NCI-H510A (cell line): ENCODE measurements at places on chromosomes 7 and 10.

DNA sequence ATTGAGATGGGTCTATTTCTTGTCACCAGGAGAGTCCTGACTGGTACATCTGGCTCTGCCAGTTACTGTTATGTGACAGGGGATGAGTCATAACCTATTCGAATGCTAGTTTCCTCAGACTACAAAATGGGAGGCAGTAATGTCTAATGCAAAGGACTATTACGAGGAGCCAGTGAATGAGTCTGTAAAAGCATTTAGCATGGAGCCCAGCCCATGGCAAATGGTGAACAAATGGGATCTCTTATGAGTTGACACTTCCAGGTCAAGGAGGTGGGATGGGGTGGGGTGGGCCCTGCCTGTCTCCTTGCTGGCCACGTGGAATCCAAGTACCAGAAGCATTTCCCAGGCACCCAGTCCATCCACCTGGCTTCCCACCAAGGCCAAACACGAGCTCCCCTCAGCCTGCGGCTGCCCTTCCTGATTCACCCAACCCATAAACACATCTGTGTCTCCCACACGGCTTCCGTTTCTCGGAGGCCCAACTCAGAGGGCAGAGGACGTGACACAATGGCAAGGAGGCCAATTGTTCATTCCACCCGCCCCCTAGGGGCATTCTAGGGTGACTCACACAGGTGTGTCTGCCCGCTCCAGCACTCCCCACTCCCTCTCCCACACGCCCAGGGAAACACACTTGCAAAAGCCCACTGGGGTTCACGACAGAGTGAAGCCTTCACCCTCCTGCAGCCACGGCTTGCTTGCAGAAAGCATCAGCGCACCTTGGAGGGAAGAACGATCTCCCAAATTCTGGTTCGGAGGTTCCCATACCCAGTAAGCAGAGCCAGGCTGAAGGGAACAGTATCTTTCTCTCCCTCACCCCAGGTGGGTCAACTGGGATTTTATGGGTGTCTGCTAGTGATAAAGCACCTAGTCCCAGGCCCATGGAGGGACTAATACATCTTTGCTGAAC, 109.8 kb downstream of the SH3PXD2A start:
- no peak for DNase-seq

DNA sequence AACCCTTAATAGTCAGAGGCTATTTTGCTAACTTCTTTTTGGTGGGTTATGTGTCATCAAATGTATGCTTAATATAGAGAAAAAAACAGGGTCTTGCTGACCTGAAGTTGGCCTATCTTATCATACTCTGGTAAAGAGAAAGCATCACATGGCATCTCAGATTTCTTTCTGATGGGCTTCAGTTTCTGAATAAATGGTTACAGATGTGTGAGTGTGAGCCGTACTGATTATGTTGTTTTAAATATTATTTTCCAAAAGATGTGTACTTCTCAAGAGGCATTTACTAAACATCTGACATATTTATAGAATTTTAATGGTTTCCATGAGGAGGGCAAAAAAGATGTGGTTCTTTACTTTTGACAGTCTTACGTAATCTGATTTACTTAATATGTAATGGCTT, 28.4 kb downstream of the BBS9 start:
- DNase-seq: no peak

GRCh38 chr10:17465328-17466125, 11.1 kb upstream of the ST8SIA6 start:
- DNase-seq: no peak

- no peak for DNase-seq
Observed at GRCh38 chr10:72702868-72703581, 11.1 kb downstream of the MCU start.

DNA sequence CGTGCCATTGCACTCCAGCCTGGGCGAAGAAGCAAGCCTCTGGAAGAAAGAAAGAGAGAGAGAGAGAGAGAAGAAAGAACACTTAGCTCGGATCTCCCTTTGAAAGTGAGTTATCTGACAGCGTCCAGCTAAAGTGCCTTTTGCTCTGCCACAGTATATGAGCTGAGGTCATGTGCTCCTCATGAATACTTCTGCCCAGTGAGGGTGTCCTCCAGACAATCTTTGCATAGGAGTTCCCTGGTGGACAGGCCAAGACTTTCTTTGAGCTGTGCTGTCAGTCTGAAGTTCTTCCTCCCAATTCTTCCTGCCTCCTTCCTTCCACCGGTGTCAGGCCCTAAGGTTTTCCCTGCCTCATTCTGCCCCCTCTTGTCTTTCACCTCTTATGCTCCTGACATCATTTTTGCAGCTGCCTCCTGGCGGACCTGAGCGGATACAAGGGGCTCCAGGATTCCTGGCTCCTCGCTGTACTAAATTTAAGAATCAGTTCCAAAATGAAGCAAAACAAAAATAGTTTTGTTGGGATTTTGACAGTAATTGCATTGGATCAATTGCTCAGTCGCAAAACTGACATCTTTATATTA, 31.9 kb downstream of the XRCC2 start:
- DNase-seq: no peak

- DNase-seq: no peak
Observed at GRCh38 chr7:93231259-93231658, 907 bp upstream of the VPS50 start.

- DNase-seq: no peak
Observed at GRCh38 chr7:157738066-157738460, 401.3 kb downstream of the DNAJB6 start.

GRCh38 chr7:23347033-23347681, 48.0 kb downstream of the MALSU1 start:
- DNase-seq: no peak

DNA sequence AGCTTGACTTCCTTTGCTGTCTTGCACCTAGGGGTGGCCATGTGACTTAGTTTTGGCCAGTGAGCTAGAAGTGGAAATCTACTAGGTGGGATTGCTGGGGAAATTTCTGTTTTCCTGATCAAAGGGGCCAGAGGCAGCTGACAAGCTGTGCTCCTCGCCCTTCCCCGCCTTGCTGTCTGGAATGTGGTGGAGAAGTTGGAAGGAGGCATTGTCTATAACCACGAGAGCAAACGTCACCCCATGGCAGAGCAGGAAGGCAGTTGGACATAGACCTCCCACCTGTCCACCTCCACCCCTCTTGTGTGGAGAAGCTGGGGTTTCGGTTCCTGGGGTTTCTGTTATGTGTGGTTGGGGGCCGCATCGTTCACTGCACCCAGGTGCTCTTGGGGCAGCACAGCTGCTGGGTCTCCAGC, 7.3 kb downstream of the SFRP5 start:
- DNase-seq: no peak

GRCh38 chr10:78859769-78860168, 209.0 kb upstream of the ZMIZ1 start:
- no peak for DNase-seq

GRCh38 chr7:25862261-25863004, 289.6 kb upstream of the NFE2L3 start:
- peak; percentile 99 for DNase-seq

DNA sequence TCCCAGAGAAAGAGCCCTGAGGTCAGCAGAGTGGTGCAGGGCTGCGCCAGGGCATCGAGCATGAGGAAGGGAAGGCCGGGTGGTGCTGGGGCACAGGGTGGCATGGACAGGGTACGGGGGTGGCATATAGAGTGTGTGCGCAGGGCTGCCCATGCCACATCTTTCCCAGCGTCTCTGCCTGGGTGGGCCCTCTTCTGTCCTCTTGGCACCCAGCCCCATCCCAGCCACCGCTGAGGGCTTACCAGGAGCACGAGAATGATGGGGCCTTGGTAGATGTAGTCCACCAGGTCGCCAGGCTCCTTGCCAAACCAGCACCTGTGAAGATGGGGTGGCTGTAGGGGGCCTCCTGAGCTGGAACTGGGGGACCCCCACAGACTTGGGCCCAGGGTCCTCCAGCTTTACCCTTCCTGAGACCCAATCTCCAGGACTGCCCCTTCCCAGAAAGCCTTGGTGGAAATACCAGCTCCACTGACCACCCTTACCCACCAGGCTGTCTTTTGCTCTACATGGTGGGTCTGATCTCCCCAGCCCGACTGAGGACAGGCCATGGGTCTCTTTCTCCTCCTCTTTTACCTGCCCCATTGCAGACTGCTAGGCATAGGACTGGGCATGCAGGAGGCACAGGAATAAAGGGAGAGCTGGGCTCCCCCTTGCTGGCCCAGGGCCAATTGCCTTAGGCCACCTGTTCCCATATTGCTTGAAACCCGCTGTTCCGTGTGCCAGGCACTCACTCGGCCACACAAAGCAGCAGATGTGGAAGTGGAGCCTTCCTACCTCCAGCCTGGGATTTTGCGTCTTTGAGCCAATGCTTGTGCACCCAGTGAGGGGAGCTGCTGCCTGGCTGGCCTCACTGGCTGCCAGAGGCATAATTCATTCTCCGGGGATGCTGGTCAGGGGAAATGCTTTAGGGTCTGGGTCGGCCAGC, 21.7 kb downstream of the CRHR2 start:
- DNase-seq: peak; percentile 41

- no peak for DNase-seq
Observed at GRCh38 chr7:117047496-117047895, 94.2 kb downstream of the ST7 start.

- DNase-seq: no peak
Observed at GRCh38 chr7:135316648-135317313, 83.1 kb downstream of the STRA8 start.

DNA sequence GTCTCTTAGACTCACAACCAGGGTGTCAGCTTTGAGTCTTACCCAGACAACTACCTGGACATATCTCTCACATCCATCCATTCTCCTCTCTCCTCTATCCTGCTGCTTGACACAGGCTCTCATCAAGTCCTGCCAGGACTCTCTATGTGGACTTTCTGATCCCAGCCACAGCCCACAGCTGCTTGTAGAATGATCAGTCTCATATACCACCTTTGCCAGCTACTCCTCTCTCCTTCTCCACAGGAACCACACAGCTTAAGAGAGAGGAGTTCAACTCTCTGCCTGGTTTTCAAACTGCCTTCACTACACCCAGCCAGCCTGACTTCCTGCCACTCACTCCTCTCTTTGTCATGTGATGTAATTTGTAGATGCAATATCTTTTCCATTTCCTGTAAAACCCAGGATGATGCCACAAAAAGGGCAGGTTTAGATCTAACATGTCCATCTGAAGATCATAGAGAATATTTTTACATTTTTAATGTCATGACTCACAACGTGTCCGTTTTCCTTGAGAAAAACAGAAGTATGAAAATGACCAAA, 154.0 kb downstream of the RAB11FIP2 start:
- DNase-seq: no peak

- no peak for DNase-seq
Observed at GRCh38 chr10:104122225-104123107, 495 bp downstream of the SFR1 start.

DNA sequence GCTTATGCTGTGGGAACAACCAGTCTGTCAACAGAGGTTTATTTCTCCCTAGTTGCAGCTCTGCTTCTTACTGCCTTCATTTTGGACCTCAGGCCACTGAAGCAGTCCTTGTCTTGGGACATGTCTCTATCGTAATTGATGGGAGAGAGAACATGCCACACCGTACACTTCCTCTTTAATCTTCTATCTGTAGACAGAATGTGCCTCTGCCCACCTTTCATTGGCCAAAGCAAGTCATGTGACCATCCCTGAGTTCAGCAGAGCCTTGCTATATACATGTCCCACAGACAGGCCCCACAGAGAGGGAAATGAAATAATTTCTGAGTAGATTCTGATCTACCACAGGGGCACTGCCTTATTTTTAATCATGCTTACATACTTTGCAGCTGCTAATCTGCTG, 98.0 kb downstream of the KCND2 start:
- no peak for DNase-seq

GRCh38 chr10:125739994-125740679, 20.6 kb downstream of the EDRF1 start:
- no peak for DNase-seq

- DNase-seq: no peak
Observed at GRCh38 chr10:3774018-3774813, 10.8 kb downstream of the KLF6 start.

DNA sequence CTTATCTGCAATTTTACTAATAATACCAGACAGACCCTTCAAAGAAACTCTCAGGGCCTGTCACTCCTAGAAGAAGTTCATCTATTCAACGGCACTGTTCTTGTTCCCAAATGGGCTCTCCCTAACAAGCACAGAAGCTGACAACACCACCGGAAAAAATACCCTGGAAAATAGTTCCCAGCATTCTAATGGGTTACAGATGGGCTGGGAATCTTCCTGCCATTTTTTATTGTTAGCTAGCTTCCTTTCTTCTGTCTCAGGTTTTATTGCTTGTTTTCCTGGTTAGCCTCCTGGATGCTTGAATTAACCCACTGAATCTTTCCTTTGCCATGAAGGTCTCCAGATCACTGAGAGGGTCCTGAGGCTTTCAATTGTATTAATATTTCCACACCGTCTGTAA, 689.8 kb upstream of the NRP1 start:
- no peak for DNase-seq

DNA sequence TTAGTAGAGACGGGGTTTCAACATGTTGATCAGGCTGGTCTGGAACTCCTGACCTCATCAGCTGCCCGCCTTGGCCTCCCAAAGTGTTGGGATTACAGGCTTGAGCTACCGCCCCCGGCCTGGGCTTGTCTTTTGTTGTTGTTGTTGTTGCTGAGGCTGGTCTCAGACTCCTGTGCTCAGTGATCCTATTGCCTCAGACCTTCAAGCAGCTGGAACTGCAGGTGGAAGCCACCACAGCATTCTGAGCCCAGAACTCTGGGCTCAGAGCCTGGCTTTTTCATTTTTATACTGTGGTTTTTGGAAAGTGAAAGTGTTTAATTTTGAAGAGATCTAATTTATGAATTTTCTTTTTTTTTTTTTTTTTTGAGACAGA, 16.2 kb upstream of the DNAJB6 start:
- no peak for DNase-seq

DNA sequence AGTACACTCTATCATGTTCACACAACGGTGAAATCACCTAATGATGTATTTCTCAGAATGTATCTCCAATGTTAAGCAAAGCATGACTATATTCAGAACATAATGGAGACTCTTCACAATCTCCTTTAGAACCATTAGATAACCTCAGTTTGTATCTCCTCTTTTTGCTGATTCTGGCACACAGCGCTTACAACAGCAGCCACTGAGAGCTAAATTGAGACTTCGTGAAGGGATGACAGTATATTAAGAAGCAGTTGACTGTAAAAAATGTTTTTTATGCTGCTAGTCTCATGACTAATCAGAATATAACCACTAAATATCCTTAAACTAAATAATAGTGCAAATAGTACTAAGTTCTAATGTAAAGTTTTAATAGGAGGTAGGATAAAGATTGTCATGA, 46.9 kb downstream of the KMT2E start:
- no peak for DNase-seq

- no peak for DNase-seq
Observed at GRCh38 chr7:50812094-50812493, 29.4 kb upstream of the GRB10 start.

DNA sequence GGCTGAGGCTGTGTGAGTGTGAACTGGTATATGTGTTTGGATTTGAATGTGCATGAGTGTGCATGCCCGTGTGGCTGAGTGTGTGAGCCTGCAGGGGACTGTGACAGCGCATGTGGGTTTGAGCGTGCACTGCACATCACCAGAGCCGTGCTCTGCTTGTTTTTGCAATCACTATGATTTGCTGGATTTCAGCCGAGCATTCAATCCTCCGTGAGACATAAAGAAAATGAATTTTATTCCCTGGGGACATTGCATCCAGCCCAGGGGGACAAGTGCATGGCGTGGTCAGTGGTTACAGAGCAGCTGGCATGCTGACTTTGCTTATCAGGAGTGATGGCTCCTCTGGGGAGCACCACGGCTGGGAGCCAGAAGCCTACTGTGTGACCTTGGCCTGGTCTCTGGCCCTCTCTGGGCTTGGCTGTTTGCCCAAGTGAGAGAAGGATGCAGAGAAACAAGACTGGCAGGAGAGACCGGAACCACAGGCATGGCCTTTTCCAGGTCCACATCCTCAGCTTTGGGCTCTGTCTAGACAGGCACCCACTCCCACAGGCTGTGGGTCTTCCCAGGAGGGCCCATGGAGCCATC, 160.2 kb upstream of the UNC5B start:
- DNase-seq: no peak
